ENCODE measurements at places on chromosomes 7 and 10.

DNA sequence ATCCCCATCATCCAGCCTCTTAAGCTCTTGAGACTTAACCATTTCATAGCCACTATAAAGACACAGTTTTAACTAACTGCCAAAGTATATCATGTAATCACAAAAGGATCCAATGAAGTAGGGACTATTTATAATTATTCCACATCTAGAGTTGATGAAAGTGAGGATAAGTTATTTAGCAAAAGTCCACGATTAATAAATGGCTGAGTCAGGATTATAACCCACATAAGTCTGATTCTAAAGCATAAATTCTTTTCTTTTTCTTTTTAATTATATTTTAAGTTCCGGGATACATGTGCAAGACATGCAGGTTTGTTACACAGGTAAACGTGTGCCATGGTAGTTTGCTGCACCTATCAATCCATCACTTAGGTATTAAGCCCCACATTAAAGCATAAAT, 166.1 kb downstream of the PPP1R3A start:
- no peak for DNase-seq

- DNase-seq: no peak
Observed at GRCh38 chr7:137110535-137110934, 233.0 kb downstream of the PTN start.

GRCh38 chr7:39501358-39501757, 64.8 kb upstream of the YAE1 start:
- DNase-seq: no peak

DNA sequence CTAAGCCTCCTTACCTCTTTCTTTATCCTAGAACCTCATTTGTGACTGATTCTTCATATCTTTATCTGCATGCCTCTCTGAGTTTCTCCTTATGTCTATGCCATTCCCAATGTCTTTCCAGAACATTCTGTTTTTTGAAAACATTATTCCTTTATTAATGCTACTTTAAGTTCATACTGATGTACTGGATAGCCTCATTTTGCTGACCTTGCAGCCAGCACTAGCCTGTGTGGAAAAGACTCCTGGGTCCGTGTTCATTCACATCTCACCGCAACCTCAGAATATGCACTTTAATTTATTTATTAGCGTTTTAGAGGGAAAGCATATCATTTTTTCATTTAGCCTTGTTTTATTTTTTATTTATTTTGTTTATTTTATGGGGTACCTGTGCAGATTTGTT, 208.1 kb upstream of the NPVF start:
- no peak for DNase-seq

- no peak for DNase-seq
Observed at GRCh38 chr10:13400196-13400965, 52.3 kb upstream of the SEPHS1 start.

GRCh38 chr10:384538-385305, 249.5 kb downstream of the ZMYND11 start:
- DNase-seq: no peak

DNA sequence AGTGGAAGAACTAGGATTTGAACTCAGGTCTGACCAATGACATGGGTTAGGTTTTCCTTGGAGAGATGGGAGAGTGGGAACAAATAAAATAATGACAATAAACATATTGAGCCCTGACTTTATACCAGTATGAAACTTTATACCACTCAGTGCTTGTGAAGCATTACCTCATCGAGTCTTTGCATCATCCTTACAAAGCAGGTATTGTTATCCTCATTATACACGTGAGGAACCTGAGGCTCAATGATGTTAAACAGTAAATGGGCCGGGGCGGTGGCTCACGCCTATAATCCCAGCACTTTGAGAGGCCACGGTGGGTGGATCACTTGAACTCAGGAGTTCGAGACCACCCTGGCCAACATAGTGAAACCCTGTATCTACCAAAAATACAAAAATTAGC, 47.7 kb downstream of the HHEX start:
- DNase-seq: no peak

DNA sequence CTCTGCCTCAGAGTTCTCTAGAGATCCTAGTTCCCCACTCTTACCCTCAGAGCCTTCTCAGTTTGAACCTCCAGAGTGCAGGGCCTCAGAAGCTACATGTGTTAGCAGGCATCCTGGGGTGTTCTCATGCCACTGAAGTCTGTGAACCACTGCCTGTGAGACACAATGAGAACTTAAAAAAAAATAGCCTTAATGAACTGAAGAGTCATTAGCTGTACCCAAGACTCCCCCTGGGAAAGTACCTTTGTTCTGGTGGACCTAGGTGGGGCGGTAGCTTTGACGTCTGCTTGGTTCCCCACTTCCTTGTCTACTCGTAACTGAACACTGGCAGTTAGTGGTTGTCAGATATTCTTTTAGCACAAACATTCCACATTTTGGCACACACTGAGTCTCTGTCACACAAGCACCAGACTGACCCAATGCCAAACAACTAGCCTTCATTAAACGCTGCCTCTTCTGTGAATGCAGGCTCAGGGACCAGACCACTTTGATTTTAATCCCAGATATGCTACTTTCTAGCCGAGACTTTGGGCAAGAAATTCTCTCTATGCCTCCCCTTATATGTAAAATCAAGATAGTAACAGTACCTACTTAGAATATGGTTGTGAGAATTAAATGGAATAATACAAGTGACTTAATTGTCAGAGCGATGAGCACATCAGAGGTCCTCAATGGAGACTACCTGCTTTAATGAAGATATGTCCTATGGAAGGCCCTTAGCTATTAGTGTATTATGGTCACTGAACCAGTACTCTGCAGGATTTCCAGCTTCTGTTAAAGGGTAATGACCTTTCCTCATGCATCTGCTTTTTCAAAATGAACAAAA, 75.3 kb upstream of the CC2D2B start:
- DNase-seq: peak; percentile 1

- no peak for DNase-seq
Observed at GRCh38 chr10:11874568-11875493, 51.7 kb downstream of the PROSER2 start.

DNA sequence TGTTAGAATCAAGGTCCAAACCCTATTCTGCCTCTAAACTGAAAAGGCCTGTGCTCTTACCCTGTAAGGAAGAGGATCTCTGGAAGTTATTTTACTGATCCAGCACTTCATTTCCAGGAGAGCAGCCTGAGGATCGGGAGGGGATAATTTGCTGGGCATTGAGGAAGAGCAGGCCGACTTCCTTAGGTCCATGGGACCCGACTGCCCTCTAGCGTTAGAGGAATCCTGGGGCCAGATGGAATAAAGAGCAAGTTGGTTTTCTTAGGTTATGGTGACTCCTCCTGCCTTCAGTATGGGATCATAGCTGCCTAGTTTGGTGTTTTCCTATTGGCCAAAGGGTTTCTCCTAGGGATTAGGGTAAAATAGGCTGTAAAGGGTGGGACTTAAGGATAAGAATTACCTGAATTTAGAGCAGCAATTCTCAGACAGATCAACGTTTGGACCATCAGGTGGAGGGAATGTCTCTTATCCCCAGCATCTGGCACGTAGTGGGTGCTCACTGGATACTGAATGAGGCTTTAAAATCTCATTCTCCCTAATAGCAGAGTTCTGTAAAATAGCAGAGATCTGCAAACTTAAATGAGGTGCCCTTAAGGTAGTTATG, 40.0 kb upstream of the SORBS1 start:
- DNase-seq: peak; percentile 40

DNA sequence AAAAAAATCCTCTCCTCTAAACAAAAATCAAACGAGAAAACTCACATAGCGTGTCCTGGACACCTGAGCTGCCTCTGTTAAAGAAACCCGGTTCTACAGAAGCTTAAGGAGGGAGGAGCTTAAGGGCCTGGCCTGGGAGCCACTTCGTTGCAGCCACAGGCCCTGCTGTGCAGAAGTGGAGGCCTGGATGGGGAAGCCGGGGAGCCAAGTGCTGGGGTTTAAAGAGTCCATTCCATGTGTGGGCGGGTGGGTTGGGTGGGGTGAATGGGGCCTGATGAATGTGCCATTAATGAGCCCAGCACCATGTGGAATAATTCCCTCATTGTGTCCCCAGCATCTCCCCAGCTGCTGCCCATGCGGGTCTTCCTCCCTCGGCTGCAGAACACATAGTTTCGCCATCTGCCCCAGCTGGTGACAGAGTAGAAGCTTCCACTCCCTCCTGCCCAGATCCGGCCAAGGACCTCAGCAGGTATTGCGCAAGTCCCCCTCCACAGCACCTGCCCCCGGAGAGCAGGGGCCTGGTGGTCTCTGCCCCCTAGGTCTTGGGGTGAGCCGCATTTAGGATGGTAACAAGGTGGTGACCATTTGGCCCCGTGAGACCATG, 127.8 kb upstream of the BTBD16 start:
- no peak for DNase-seq

DNA sequence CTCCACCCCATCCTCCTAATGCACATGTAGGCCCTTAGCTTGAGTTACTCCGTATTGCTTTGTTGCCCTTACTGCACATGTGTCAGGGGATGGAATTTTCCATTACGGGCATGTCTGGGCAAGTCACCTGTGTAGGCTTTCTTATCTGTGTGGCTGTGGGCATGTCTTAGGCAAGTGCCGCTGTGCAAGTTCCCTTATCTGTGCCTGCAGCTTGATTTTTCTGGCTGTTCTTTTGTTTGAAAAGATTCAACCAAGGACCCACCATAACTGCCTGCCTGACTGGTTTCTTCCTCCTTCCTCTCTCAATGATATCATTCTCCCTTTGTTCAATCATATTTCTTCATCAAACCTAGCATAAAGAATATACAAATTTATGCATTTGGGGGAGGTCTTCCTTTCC, 88.5 kb downstream of the AKR1D1 start:
- DNase-seq: no peak

DNA sequence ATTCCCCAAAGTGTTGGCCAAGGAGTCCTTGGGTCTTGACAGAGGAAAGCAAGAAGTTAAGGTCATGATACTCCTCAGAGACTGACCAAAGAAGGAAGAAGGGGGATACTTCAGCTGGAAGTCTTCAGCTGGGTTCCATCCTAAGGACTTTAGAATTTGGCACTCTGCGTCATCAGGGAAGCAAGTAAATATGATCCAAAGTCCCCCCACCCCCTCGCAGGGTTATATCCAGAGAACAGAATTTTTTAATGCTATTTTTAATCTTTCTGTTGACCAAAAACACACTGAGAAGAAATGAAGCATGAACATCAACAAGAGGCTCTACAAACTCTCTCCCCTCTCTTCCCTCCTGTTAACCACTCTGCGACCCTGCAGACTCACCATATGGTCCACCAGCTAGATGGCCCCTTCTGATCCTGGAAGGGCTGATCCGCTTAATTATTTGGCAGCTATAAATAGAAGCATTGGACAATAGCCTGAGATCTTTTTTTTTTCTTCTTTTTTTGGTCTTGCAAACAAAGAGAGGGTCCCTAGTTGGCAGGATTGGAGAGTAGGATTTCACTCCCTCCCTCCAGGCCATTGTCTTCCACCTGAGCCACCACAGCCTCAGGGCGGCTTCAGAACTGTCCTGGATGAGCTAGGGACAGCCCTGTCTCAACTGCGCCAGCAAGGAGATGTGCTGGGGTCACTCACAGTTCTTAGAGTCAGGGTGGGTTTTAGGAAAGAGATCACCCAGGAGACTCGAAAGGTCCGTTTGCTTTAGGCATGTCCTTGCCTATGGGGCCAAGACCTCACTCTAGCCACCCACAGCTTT, 196.0 kb downstream of the KCNMA1 start:
- no peak for DNase-seq

Data from T-helper 1 cell (primary cell).